Ammon's horn (tissue), 1 donor: ENCODE measurements at places on chromosomes 5 and 9.

DNA sequence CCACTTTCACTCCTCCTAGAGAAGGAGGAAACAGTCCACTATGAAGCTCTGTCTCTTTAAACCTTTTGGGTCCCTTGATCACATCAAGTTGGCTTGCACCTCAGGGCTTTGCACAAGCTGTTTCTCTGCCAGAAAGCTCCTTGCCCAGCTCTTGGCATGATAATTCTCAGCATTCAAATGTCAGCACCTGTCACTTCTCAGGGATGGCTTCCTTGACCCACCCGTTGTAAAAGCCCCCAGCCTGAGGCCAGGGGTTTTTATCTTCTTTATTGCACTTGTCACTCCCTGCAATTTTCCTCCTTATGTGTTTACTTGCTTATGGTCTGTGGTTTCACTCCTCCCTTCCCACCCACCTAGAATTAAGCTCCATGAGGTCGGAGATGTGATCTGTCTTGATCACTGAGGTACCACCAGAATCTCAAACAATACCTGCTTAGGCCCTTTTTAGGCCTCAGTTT is 200.7 kb upstream of the TBC1D2 start:
- DNase-seq, result no peak

GRCh38 chr9:126504977-126505455 is 108.7 kb upstream of the LMX1B start:
- no peak for DNase-seq

- no peak for DNase-seq
These were observed 64.6 kb upstream of the KLF9 start for GRCh38 chr9:70478963-70479641.

DNA sequence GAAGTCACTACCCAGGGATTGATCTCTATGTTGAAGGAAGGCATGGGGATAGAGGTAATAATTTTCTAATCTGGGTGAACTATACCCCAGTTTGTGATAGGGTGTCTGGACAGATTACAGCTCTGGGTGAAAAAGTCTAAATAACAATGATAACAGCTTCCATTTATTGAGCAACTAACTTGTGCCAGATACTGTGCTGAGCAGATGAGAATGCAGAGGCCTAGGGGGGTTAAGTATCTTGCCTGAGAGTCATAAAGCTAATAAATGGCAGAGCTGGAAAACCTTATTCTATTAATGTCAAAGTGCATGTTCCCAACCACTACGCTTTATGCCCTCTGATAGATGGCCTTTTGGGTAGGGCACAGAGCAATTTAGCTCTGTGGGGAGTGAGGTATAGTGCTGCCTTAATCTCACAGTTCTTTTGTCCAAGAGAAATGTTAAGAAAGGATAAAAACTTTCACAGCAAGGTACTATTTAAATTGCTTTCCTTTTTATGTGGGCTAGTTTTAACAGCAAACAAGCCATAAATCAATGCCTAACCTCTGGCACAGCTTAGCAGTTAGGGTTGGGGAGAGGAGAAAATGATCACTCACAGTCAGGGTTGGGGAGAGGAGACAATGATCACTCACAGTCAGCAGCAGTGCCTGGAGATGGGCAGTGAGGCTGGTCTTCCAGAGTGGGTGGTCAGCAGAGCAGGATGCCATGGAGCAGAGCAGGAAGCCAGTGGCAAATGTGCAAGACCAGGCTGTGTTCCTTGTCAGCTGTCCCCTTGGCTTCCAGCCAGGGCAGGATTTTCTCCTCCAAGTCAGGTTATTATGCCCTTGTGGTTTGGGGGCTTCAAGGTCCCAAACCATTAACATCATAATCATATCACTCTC is 187.0 kb downstream of the CARTPT start:
- no peak for DNase-seq

GRCh38 chr5:58491216-58491892 is at the start of gene GAPT:
TSS of gene GAPT (plus strand) at chr5:58491435. CDS start at chr5:58494537, 3,102 bp downstream.
- peak; percentile 24 for DNase-seq

DNA sequence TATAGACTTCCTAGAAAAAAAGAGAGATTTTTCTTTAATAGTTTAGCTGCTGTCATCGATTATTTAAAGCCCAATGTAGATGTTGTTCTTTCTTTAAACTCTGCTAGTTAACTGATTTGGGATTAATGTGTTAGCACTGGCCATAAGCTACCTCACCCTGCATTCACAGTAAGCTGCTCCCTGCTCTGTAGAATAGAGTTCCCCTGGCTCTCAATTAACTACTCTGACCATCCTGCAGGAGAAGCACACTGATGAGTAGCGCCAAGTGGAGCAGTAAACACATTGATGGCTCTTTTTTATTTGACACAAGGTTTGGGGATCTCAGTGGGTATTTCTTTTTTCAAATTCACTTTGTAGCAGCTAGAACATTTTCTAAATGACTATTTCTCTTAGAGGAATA is 807.9 kb upstream of the ZNF608 start:
- no peak for DNase-seq

DNA sequence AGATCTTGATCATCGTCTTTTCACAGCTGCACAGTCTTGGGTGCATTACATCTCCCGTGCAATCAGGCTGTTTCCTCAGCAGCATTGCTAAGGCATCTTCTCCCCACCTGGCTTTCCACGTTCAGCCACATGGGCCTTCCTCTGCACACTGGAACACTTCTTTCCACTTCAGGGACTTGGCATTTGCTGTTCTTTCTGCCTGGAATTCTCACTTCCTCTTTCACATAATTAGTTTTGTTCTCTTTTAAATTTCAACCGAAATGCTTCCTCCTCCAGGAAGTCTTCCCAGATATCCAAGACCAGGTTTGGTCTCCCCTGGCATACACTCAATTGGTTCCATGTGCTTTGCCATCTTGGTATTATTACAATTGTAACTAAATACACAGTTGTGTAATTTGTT is 43.8 kb downstream of the WHRN start:
- DNase-seq, result no peak
